ENCODE measurements at places on chromosomes 3 and 15.

- DNase-seq: no peak
Measured at GRCh38 chr3:194688200-194688740, 2.6 kb downstream of the FAM43A start.

- DNase-seq: no peak
Measured at GRCh38 chr3:122635789-122636188, 44.9 kb upstream of the PARP14 start.

- DNase-seq: no peak
Measured at GRCh38 chr3:158863247-158863646, 61.4 kb downstream of the MFSD1 start.

- DNase-seq: no peak
Measured at GRCh38 chr3:172537507-172538158, 14.4 kb upstream of the TNFSF10 start.

All from AG04450 (cell line).